ENCODE measurements at places on chromosomes 5 and 9. TPM values are rescaled to one million over a fixed set of nuclear protein-coding genes. Genes with fewer than 3 reads are reported as not detected.

The NLN gene
- total RNA-seq = 16.3 TPM

The PTPN3 gene
- 0.20 TPM for total RNA-seq

The ABLIM3 gene
- 6.8 TPM for total RNA-seq

The ERP44 gene
- 7.0 TPM for total RNA-seq

The CD274 gene
- total RNA-seq = 2.0 TPM

The HCN1 gene
- total RNA-seq = not detected

The NTRK2 gene
- total RNA-seq = 10.2 TPM

The LCN1 gene
- not detected for total RNA-seq

The ENTPD8 gene
- 0.57 TPM for total RNA-seq

The EQTN gene
- total RNA-seq = 0.86 TPM

The LOX gene
- 9.4 TPM for total RNA-seq

The KCNN2 gene
- total RNA-seq = 0.72 TPM

- DNase-seq = no peak
Measured at GRCh38 chr5:1552521-1553255, 28.9 kb upstream of the LPCAT1 start.

DNA sequence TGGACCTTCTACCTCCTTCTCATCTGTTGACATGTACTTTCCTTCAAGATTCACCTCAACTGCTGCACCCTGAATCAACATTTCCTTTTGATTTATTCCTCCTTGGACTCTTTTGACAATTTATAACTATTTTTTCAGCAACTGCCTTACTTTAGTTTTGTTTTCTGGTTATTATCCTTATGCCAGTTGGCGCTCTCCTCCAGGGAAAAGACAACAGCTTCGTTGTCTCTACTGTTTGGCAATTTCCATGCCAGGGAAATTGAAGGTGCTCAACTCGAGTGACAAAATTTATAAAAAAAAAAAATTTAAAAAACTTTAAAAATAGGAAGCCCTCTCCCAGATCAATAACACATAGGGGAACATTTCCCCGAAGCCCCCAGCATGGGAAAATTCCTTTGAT, 549.2 kb upstream of the DMAC1 start:
- DNase-seq = no peak

- no peak for DNase-seq
Measured at GRCh38 chr5:43609752-43610151, 6.8 kb downstream of the NNT start.

- DNase-seq = no peak
Measured at GRCh38 chr5:168316139-168316578, 24.7 kb downstream of the WWC1 start.

- DNase-seq = no peak
Measured at GRCh38 chr5:161311965-161312364, 234.6 kb downstream of the GABRB2 start.

DNA sequence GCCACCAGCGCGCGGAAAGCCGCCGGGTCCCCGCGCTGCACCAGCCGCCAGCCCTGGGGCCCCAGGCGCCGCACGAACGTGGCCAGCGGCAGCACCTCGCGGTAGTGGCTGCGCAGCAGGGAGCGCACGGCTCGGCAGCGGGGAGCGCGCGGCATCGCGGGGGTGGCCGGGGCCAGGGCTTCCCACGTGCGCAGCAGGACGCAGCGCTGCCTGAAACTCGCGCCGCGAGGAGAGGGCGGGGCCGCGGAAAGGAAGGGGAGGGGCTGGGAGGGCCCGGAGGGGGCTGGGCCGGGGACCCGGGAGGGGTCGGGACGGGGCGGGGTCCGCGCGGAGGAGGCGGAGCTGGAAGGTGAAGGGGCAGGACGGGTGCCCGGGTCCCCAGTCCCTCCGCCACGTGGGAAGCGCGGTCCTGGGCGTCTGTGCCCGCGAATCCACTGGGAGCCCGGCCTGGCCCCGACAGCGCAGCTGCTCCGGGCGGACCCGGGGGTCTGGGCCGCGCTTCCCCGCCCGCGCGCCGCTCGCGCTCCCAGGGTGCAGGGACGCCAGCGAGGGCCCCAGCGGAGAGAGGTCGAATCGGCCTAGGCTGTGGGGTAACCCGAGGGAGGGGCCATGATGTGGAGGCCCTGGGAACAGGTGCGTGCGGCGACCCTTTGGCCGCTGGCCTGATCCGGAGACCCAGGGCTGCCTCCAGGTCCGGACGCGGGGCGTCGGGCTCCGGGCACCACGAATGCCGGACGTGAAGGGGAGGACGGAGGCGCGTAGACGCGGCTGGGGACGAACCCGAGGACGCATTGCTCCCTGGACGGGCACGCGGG, at the start of gene TERT:
Gene TERT (minus strand): TSS at position 234 of the 815 bp plus-strand sequence. CDS start 79 bp downstream, at position 155.
- peak; percentile 20 for DNase-seq

DNA sequence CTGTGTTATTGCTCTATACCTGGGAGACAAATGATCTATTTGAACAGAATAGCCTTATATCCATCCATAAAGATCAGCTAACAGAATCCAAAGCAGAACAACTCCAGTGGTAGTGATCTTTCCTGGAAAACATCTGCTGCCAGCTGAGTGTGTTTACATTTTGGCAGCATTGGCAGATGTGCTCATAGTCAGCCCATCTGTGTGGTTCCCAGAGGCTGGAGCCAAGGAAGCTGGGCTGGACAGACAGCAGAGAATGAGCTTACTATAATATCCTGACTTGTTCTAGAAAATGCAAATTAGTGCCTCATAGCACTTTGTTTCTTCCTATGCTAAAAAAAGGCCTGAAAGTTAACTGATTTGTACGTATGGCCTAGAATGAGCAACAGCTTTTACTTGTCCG, 99.7 kb downstream of the ST8SIA4 start:
- no peak for DNase-seq

GRCh38 chr9:38435521-38435920, 11.3 kb upstream of the IGFBPL1 start:
- DNase-seq = no peak

GRCh38 chr5:134059758-134060495, 54.6 kb upstream of the TCF7 start:
- DNase-seq = no peak

- no peak for DNase-seq
Measured at GRCh38 chr5:175753536-175754402, 95.9 kb downstream of the HRH2 start.

DNA sequence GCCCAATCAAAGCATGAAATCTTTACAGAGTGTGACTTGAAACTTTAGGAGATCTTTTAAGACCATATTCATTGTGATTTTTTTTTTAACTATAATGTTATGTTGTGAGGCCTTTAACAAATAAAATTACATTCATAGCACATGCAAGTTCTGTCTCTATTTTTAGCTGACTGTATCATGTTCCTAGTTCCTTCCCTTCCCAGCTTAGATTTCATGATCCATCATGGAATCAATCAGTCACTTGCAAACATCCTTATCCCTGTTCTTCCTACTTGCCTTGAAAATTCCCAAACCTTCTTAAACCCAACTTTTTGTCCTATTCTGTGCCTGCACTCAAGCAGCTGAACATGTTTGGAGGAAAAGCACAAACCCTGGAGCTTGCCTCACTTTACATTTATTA, 141.8 kb downstream of the DMXL1 start:
- no peak for DNase-seq

- DNase-seq = no peak
Measured at GRCh38 chr5:1264211-1264610, 30.7 kb downstream of the TERT start.

DNA sequence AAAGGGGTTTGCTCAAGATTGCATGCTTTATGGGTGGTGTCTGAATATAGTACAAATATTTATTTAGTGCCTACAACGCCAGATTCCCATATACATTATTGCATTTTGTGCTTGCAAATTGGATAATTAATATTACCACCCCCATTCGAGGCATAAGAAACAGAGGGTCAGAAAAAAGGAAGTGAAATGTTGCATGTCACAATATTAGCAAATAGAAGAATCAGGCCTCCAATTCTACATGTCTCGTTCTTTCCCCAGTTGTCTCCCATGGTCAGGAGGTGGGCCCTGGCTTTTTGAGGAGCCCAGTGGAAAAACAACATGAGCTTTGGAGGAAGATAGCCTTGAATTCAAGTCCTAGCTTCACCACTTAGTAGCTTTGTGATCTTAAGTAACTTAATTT, 98.1 kb upstream of the CCDC112 start:
- DNase-seq = no peak

- DNase-seq = no peak
Measured at GRCh38 chr5:108437425-108437824, 55.5 kb upstream of the FBXL17 start.

DNA sequence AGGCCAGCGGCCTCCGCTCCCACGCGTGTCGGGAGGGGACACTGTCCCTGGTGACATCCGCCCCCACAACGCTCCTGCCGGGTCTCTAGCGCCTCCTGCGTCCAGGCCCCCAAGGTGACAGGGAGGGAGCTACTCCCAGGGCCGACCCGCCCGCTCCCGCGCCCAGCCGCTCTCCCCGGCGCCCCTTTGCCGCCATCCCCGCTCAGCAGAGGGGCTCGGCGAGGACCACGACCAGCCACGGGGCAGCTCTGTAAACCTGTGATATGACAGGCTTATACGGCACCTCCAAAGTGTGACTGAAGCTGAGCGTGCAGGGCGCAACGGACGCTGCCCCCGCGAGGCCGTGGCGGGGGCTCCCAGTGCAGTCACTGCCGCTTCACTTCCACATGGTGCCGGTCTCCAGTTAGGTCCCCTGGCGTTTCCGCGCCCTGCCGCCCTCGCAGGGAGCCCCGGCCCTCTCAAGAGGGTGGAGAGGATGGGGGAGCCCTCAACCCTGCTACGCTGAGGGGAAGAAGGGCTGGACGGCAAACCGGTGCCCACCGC, 978 bp upstream of the ADCY2 start:
- DNase-seq = peak; percentile 40

DNA sequence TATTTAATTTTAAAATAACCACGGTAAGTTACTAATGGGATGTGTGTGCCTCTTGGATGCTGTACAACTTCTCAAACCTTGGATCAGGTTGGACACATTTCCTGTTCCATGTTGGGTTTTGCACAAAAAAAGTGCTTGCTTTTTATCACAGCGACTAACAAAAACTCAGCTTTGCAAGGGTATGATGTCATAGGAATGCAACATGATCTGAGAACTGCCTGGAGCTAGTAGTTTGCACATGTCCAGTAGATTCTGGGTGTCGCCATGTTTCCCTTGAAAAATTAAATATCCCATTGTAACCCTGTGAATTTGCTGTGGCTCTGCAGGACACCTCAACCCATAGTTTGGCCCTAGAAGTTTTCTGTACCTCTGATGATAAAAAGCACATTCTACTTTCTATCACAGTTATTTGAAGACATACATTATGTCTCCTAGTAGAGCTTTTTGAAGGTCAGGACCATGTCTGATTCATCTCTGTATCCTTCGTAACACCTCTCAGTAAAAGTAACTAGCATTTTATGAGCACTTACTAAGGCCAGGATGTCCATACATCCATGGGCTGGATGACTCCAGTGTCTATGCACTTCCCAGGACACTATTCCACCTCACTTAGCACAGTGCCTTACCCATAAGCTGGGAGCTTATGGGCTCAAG, 11.5 kb upstream of the FRMPD1 start:
- DNase-seq = no peak

- DNase-seq = no peak
Measured at GRCh38 chr5:23412515-23412914, 94.9 kb upstream of the PRDM9 start.

GRCh38 chr9:6855860-6856259, 98.1 kb downstream of the KDM4C start:
- no peak for DNase-seq

DNA sequence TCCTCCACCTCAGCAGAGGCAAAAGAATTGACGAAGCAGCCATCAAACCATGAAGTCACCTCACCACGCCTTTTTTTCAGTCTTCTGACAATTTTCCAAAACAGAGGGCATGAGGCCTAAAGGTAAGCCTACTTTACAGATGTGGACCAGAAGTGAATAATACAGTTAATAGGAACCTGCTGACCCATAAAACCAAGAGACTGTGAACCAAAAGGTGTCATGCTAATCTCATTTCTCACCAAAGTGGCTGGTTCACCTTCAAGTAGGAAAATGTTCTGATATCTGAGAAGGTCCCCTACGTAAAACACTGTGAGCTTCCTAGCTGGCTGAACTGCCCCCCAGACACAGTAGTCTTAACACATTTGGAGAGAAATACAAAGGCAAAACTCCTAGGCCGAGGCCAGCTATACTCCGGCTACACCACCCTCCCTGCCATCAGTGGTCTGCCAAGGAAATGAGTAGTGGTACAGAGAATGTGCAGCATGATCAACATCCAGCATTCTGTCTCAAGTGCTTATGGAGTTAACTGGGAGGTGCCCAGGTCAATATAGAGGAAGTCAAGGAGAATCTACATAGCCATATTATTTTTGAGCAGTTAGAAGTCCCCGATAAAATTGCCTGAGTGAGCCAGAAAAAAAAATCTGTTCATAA, 19.3 kb upstream of the F2RL2 start:
- no peak for DNase-seq

DNA sequence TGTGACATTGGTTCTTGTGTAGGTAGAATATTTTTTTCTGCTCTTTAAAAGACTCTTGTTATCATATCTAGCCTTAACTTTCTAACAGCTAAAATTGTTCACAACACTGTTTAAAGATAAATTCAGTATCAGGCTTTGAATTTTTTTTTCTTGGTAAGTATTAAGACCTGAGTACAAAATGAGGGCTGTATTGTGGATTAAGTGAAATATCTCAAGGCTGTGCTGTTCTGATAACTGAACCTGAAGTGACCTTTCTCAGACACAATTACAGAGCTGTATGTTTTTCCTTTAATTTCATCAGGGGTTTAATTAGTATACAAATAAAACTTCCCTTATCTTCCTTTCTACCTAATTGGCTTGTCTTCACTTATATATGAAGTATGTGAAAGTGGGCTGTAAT, 290.5 kb downstream of the CCDC171 start:
- DNase-seq = no peak

GRCh38 chr5:78287833-78288232, 6.7 kb downstream of the AP3B1 start:
- no peak for DNase-seq

- no peak for DNase-seq
Measured at GRCh38 chr9:137198051-137198901, 2.3 kb downstream of the TPRN start.

DNA sequence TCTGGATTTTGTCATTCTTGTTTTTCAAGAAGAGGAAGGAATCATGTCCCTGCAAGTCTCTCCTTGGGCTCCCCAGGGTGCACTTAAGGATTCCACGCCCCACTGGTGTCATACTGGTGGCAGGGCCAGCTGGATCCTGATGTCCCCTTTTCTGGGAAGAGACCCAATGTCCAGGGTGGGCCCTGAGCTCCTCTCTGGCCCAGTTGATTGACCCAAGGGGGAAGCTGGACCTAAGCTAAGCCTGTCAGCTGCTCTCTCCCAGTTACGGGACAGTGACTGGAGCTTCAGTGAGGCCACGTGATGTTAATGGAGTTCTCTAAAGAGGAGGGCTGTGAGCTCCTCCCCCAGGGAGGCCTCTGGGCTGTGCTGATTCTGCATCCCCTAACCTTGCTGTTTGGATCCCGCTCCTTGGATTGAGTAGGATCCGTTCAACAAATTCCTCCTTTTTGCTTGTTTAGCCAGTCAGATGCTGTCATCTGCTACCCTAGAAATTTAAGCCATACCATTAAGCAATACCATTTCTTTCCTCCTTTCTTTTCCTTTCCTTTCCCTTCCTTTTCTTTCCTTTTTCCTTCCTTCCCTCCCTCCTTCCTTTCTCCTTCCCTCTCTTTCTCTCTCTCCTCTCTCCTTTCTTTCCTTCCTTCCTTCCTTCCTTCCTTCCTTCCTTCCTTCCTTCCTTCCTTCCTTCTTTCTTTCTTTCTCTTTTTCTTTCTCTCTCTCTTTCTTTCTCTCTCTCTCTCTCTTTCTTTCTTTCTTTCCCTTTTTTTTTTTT, 17.2 kb downstream of the NKX2-5 start:
- no peak for DNase-seq

GRCh38 chr5:84260140-84260539, 124.5 kb downstream of the EDIL3 start:
- no peak for DNase-seq

- no peak for DNase-seq
Measured at GRCh38 chr9:565528-565927, 276.0 kb upstream of the DMRT1 start.

GRCh38 chr9:14868772-14869583, 41.2 kb downstream of the FREM1 start:
- DNase-seq = no peak

All from ovary (tissue), 10 donors.